ENCODE measurements at places on chromosomes 4 and X.

- DNase-seq, result no peak
Observed at GRCh38 chrX:114272096-114272686, 311.7 kb upstream of the HTR2C start.

GRCh38 chr4:183099537-183100297 lies 660 bp downstream of the WWC2 start:
- peak; percentile 24 for DNase-seq

DNA sequence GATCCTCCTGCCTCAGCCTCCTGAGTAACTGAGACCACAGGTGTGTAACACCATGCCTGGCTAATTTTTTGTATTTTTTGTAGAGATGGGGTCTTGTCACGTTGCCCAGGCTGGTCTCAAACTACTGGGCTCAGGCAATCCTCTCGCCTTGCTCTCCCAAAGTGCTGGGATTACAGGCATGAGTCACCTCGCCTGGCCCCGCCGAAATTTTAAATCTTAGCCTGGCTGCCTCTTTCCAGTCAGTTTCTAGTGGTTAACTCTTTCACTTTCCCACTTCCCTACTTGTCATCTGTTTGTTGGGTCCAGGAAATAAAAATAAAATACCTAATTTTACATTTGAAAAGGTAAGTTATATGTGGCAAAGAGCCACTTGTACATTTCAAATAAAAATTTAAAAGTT lies 62.4 kb downstream of the TMEM165 start:
- no peak for DNase-seq

DNA sequence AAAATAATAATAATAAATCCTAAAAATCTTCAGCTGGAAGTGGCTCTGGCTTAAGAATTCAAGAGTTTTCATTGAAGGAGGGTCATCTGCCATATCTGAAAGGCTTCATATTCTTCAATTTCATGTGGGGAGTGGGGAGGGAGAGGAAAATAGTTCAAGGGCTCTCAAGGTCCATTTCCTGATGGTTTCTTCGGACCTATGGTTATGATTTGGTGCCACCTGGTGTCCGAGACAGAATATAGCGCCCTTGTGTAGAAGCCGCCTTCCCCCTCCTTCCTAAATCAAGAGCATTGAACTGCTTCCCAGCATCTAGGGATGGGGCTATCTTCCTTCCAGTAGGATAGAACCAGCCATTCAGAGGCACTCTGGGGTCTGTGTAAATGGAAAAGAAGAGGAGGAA lies 34.3 kb downstream of the NLGN3 start:
- peak; percentile 75 for DNase-seq

GRCh38 chr4:89379511-89380044 lies 72.0 kb upstream of the GPRIN3 start:
- no peak for DNase-seq

DNA sequence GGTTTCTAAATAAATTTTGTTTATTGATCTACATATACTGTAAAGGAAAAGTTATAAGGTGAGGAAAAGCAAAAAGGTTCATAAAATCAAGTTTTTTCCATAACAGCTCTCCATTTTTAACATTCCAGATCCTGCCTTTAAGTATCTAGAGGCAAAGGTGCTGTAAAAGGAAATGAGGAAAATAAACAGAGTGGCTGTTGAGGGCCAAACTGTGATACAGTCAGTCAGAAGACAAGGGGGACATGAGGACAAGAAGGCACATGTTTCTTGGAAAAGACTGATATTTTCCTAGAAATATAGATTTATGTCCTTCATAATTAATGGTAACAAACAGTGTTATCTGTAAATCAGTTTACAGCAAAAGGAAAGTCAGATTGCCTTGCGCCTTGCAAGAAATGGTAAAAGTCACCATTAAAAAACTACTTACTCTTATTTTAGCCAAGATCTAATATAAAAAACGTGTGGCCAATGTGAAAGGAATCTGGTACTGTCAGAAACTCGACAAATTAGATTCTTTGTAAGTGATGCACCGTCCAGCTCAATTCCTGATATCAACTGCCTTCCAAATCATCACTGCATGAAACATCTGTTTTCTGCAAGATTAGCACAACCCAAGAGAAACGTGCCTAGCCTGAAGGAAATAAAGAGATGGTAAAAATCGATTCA lies 34.0 kb upstream of the VEGFD start:
- DNase-seq, result no peak

DNA sequence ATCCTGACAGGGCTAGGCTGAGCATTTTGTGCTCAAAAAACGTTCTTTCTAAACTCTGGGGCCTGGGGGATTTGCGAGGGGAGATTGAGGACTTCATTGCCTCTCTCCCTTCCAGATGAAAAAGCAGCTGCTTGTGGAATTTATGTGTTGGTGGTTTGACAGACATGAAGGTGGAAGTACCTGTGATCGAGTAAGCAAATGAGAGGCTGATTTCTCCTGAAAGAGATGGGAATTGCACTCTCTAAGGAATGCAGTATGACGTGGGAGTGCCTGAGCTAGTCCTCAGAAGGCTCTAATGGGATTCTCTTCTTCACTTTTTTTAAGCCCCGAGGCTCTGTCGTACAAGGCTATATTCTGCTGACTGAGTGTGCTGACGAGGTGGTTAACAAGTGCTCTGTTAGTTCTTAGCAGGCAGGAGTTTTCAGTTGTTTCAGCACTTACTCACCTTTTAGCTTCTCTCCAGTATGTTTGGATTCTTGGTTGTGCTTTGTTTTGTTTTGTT lies 426.8 kb upstream of the CNKSR2 start:
- no peak for DNase-seq

- DNase-seq, result no peak
Observed at GRCh38 chr4:24794051-24794450, 1.3 kb upstream of the SOD3 start.

GRCh38 chrX:114584375-114584943 lies 573 bp downstream of the HTR2C start:
- DNase-seq, result no peak

DNA sequence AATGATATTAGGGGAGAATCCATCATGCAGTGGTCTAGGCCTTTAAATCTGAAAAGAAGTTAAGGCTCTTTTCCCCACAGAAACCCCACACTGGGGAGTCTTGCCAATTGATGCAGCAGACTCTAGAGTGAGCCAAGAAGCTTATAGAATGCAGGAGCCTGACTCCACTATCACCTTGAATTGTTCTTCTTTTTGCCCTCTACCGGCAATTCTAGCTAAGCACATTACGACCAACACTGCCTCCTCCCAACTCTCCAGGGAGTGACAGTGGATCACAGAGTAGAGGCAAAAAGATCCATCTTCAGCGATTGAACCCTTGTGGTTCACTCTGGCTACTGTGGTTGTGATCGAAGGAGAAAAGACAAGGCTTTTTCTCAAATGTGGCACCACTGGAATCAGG lies 331.5 kb downstream of the NKX6-1 start:
- DNase-seq, result no peak

DNA sequence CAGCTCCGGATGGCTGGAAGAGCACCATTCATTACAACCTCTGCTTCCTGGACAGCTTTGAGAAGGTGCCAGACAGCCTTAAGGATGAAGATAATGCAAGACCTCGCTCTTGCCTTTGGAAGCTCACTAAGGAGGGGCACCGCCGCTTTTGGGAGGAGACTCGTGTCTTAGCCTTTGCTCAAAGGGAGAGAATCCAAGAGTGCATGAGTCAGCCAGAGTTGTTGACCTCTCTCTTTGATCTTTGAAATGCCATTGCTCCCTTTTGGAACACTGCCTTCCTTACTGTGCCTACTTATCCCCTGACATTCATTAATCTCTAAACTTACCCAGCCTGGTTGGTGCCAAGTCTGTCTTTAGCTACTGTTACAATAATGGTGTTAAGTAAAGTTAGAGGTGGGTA lies 1.2 kb downstream of the FOXR2 start:
- no peak for DNase-seq

DNA sequence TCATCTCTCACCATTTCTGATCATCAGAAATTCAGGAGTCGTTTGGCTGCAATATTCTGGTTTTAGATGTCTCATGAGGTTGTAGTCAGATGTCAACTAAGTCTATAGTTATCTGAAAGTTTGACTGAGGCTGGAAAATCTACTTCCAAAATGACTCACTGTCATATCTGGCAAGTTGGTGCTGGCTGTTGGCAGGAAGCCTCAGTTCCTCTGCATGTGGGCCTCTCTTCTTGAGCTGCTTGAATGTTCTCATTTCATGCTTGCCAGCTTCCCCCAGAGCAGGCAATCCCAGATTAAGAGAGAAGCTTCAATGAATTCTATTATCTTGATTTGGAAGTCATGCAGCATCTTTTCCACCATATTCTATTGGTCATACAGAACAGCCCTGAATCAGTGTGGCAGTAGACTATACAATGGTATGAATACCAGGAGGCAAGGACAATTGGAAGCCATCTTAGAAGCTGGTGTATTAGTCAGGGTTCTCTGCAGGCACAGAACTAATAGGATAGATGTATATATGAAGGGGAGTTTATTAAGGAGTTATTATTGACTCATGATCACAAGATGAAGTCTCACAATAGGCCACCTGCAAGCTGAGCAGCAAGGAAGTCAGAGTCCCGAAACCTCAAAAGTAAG lies 46.8 kb upstream of the ELF2 start:
- peak; percentile 77 for DNase-seq

DNA sequence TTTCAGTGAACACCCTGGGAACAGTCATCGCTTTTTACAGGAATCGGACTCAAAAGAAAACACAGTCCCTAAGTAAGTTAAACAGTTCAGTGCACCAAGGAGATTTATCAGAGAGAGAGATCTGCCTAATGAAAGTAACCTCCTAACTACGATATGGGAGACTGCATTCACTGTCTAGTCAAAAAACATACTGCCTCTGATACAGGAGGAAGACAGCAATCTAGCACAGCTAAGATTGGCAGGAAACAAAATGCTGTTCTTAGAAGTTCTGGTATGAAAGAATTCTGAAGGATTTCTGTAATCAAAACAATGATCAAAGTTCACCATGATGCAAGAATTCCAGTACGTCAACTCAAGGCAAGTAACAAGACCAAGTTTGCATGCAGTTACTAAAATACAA lies 92.8 kb downstream of the MAML3 start:
- no peak for DNase-seq

DNA sequence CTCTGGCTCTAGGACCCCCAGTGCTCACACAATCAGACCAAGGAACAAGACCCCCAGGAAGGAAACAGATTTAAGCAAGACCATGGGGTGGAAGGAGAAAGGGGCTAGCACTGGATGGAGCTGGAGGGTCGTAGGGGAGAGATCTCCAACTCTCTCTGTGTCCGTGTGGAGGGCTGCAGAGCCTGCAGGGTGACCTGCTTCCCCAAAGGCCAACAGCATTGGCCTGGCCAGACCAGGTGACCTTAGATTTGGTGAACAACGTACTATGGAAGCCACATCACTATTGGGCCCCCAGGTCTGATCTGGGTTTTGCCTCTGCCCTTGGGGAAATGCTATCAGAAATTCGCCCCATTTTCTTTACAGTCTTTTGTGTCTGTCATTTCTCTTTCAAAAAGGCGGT lies 26.0 kb downstream of the NLGN3 start:
- no peak for DNase-seq

- DNase-seq, result no peak
Observed at GRCh38 chr4:52750819-52751486, at the start of gene ERVMER34-1. TSS of gene ERVMER34-1 (minus strand) at chr4:52751425. CDS start at chr4:52745520, 5,905 bp downstream.

DNA sequence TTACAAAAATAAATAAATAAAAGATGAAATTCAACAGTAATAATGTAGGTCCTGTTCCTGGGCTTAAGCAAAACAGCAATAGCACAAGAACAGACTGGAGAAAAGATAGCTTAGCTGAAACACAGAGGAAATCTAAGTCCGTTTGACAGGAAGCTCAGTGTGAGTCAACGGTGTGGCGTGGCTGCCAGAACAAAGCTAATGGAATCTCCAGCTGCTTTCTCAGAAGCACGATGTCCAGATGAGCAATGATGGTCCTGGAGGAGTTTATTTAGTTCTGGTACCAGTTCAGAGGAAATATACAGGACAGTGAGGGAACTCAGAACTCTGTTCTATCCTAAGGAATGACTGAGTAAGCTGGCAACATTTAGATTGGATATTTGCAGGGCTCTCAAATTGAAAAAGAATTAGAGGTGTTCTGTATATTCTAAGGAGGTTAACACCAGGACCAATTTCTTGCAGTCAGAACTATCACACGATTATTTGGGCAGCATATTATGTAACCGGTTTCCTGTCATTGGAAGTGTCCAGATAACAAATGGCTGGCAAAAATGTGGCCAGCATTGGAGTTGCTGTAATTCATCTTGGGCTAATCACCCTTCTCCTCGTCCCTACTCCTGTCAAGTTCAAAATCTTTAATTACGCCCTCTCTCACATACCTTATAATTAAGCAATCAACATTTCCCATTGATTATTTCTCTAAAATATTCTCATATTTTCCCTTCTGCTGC lies 12.7 kb downstream of the GAB3 start:
- DNase-seq, result peak; percentile 30

DNA sequence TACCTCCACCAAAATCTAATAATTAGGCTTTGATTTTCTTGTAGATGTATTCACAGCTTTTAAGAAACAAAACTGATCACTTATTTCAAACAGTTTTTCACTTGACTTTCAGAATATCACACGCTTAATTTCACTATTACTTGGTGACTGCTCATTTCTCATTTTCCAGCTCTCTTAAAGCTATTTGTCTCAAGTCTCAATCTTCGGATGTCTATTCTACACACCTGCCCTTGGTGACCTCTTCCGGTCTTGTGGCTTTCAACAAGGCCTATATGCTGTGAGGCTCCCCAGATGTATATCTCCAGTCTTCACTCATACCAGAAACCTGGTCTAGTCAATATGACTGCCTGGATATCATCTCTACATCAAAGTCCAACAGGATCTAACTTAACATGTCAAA lies 34.9 kb upstream of the ANXA10 start:
- no peak for DNase-seq

GRCh38 chr4:73702796-73703287 lies 37.5 kb upstream of the CXCL8 start:
- DNase-seq, result no peak

DNA sequence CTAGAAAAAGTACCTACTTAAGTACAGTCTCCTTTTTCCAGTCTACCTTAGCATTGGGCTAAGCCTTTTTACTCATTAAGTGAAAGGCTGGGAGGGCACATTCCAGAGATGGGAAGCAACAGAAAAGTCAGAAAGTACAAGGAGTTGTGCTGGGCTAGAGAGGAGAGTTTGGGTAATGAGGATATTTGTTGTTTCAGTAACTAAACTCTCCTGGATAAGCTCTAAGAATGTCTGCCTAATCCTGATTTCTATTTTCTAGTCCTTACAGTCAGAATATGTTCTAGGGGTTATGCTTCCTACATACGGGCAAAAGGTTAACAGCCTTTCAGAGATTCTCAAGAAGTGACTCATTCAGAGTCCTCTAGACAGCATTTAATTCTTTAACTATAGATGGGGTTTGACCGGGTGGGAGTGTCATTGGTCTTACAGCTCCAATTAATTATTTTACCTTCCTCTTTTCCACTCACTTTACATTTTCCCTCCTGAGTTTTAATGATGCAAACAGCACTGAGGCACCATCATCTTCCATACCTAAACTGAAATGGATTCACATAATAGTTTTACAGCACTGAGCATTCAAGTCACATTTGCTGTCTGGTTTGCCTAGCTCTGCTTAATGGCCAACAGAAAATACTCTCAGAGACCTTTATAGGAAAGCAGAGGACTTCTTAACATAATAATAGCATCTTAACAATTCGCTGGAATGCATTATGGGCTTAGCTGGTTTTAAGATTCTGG lies 42.9 kb downstream of the USP26 start:
- no peak for DNase-seq
